Muscle of arm (tissue), 14 donors: ENCODE measurements at places on chromosomes 4 and X. TPM values are rescaled to one million over a fixed set of nuclear protein-coding genes. Genes with fewer than 3 reads are reported as not detected.

The POLN gene
- polyA plus RNA-seq: 4.1 TPM

The NMU gene
- polyA plus RNA-seq: not detected

The BGN gene
- 147 TPM for polyA plus RNA-seq

The SSX4 gene
- polyA plus RNA-seq: not detected

The BANK1 gene
- 0.53 TPM for polyA plus RNA-seq

The MGAT4D gene
- polyA plus RNA-seq: not detected

The IL21 gene
- polyA plus RNA-seq: not detected

The CYSLTR1 gene
- 14.5 TPM for polyA plus RNA-seq

The NPY5R gene
- polyA plus RNA-seq: 0.45 TPM

The XAGE5 gene
- not detected for polyA plus RNA-seq

The PRR32 gene
- 83.3 TPM for polyA plus RNA-seq

DNA sequence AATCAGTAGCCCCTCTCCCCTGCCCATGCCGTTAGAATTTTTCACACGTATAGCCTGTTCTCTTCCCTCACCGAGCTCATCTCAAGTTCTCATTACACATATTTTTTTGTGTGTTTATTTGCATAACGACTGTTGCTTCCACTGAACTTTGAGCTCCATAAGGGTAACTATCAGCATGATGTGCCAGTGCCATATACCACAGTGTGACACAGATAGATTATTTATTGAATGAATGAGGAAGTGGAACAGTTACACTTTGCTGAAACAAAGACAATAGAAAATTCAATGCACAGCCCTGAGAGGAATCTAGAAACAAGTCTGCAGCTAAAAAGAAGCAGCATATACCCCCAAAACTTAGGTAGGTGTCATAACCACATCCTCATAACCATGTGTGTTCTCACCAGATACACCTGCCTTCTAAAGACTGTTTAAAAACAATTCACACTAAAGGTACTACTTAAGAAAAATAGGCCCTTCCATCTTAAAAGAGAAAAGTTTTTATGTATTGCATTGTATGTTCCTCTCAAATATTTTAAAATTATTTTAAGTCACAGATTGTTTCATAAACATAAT is 389.9 kb downstream of the PACRGL start:
- DNase-seq: no peak

DNA sequence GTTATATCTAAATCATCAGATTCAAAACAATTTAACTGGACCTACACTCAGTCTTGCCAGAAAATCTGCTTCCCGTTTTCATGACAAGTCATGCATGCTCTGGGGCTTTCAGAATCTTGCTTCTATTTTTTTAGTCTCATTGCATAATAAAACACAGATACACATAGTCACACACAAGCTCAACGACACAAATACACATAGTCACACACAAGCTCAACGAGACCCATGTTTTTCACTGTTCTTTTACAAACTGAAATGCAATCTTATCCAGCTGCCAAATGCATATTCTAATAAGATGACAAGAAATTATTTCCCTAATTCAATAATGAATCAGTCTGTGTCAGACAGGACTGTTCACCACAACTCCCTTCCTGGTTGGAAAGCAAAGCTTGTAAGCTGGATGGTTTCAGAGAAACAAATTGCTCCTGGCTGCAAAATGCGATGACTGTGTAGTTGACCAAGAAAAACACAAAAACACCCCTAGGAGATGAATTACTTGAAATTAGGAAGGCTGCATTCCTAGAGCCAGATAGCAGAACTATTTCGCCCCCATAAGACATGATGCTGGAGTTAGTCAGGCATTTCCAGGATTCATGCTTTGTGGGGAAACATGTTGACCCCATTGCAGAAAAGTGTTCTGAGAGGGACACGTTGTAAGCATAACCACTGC is 208.7 kb downstream of the CHIC2 start:
- DNase-seq: peak; percentile 53

DNA sequence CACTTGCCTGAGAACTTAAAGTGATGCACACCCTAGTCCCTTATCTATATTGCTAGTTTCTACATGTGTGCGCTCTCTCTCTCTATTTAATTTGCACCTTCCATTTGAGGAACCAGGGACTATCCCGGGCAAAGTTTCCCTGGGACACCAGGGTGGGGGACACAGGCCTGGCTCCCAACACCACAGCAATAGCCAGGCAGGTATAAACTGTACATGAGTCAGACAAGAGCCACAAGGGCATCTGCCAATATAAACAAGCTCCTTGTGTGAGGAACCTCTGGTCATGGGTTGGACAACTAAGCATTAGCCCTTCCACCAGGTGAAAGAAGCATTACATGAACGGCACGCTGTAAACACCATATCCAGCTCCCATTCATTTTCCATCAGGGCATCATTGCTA is 455.5 kb downstream of the STIM2 start:
- no peak for DNase-seq

GRCh38 chr4:89640620-89641366 is 196.2 kb downstream of the SNCA start:
- DNase-seq: peak; percentile 11

DNA sequence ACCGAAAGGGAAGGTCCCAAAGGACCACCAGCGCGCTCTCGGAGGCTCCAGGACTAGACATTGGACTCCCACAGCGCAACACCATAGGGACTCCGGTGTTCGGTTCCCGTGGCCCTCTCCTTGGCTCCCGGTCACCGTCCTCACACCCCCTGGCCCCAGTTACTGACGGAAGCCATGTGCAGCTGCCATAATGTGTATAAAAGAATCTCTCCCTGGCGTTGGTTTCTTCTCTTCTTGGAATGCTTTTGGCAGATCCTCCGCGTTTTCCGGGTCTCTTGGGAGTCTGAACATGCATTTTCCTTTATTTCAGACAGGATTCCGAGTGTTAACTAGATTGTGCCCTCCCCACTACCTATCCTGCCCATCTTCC is 69.8 kb downstream of the FBXO8 start:
- no peak for DNase-seq

DNA sequence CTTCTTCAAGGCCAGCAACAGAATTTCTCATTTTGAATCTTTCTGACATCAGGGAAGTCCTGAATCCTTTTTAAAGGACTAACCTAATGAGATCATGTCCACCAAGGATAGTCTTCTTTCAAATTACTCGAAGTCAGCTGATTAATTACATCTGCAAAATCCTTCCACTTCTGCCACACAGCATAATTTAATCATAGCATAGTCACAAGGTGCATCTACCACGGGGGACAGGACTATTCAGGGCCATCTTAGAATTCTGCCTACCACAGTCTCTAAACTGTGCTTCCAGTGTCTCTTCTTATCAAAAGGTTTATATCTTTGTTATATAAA is 53.7 kb downstream of the ATP10D start:
- no peak for DNase-seq

DNA sequence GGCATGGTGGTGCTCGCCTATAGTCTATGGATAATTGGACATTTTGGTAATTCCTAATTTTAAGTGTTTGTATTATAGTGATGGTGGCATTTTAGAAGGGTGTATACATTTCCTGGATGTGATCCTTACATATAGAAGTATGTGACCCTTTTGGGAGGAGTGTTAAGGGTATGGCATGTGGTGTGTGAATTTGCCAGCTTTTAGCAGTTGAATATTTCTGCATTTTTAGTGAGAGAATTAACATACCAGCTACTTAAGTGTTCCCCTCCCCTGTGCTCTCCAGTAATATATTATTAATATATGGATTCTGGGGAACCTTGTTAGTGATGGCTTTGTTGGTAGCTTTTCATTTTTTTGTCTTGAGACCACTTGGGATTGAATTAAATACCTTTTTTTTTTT is 55.3 kb downstream of the STAG2 start:
- DNase-seq: no peak

DNA sequence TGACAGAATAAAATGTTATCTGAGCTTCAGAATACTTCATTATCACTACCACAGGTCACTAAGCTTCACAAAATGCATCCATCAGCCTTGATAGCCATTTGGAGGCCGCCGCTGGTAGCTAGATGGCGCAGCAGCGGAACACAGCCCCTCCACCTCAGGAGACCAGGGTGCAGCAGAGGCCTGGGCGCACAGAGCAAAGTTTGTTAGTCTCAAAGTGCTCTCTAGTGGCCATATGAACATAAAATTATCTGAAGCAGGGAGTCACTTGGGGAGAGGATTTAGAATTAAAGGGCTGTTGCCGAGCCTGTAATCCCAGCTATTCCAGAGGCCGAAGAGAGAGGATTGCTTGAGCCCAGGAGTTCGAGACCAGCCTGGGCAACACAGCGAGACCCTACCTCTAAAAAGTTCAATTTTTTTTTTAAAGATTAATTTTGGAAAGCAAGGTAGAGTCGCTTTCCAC is 8.1 kb upstream of the DCTD start:
- peak; percentile 45 for DNase-seq

DNA sequence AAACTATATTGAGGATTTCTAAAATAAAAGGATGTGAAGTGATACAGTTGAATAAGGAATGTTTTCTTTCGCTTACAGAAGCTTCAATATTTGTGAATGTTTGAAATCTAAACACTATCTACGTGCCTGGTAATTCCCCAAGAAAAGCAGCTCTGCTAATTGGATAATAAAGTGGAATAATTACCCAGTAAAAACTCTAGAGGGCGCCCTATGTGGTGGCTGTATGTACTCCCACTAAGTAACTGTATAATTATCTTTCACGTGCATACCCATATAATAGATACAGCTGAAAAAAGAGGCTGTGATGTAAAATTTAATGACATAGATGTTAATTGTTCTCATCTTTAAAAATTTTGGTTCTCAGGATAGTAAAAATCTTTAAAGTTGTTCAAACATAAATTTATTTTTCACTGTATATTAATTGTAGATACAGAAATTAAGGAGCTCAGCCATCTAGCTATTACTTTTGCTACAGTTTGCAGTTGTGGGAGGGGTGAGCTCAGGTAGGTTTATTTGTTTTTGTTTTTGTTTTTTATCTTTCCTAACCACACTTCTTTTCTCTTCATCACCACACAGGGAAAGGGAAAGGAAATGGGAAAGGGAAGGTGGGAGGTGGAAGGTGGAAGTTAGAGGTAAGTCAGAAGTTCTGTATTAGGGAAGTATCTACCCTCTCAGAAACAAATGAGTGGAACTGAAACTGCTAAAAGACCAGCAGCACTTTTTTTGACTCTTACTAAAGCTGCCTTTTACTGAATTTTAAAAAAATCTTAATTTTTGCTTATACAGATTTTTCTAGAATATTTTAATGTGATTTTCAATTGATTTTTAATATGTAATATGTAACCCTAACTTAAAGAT is 151.7 kb upstream of the RPS6KA6 start:
- no peak for DNase-seq

DNA sequence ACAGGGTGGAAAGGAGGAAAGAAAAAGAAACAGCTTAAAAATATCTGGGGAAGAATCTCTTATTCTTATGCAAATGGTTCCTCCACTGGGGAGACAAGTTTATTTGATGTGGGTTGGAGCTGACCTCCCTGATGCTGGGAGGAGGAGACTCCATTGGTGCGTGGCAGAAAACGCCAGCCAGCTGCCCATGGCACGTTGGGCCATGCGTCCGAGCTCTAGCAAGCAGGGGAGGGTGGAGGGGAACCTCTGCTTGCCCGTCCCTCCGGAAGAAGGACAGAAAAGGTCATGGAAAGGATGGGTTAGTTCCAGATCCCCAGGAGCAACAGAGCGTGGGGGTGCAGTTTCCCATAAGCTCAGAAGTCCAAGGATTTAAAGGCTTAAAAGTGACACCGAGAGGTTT is 210.4 kb downstream of the KLHL4 start:
- DNase-seq: no peak

DNA sequence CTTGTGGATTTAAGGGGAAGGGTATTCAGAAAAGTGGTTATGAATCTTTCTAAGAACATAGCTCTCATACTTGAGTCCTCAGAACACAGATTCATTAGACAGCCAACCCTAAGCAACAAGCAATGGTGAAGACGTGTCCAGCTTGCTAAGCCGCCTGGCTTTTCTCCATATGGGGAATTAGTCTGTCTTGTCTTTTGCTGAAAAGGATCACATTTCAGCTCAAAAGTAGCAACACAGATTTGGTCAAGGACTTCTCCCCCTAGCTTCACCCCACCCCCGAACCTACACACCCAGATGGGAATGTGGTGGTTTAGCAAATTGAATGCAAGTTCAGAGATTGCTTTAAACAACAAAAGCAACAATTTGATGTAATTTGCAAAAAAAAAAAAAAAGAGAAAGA is 103.3 kb upstream of the RASGEF1B start:
- DNase-seq: no peak

DNA sequence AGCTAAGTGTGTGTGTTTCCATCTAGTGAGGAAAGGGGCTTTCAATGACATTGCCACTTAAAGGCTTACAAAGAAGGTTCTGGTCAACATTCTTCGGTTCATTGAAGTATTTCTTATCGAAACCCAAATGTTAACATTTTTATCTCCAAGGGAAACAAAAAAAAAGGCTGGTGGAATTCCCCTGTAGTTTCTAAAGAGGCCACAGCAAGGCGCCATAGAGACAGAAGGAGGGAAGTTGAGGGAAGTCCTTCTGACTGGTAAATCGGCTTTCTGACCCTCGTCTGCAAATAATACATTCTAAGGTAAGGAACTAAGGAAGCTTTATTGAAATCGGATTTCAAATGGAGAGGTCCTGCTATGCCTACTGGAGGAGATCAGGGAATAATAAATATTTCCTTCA is 1.7 kb upstream of the ZFP42 start:
- DNase-seq: no peak

DNA sequence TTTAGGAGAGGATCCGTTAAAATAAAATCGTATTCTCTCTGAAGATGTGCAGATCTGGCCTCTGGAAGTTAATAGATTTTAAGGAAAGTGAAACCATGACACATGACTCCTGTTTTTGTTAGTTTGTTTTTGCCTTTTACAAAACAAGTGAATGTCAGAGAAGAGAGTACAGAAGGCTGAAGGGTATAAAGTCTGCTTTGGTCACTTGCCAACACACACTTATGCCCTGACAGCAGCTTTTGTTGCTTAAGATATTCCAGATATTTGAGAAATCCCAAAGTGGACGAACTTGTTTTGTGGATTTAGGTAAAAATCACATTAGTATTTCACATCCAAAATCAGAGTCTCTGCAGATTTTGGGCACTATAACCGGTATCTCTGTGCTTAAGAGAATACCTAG is 192.4 kb upstream of the RASGEF1B start:
- no peak for DNase-seq

DNA sequence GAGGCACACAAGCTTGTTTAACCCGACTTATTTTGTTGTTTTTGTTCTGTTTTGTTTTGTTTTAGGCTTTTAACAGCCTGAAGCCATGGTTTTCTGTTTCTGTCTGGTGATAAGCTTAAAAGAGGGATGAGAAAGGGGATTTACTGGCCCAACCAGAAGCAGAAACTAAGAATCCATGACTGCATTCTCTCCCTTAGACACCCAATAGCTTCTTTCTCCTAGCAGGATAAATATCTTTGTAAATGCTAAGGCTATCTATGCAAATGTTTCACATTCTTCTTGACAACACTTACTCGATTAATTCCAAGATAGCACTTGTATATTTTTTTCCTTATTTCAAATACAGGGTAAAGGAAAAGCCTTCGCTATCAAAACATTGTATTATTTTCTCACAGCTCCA is 53.7 kb upstream of the SMAD1 start:
- no peak for DNase-seq

- DNase-seq: peak; percentile 86
These were observed 716.1 kb upstream of the INTU start for GRCh38 chr4:126916626-126917140.

- no peak for DNase-seq
These were observed 62.4 kb downstream of the JADE1 start for GRCh38 chr4:128871948-128872347.

GRCh38 chr4:29970626-29971025 is 749.5 kb upstream of the PCDH7 start:
- DNase-seq: no peak

GRCh38 chrX:125953814-125954213 is 212.3 kb downstream of the DCAF12L2 start:
- DNase-seq: peak; percentile 20

GRCh38 chr4:97923096-97923495 is 220.2 kb downstream of the STPG2 start:
- DNase-seq: no peak

- peak; percentile 84 for DNase-seq
These were observed 13.5 kb upstream of the GBA3 start for GRCh38 chr4:22678940-22679854.
